Amniotic stem cell (primary cell): ENCODE measurements at places on chromosomes 1 and 21.

DNA sequence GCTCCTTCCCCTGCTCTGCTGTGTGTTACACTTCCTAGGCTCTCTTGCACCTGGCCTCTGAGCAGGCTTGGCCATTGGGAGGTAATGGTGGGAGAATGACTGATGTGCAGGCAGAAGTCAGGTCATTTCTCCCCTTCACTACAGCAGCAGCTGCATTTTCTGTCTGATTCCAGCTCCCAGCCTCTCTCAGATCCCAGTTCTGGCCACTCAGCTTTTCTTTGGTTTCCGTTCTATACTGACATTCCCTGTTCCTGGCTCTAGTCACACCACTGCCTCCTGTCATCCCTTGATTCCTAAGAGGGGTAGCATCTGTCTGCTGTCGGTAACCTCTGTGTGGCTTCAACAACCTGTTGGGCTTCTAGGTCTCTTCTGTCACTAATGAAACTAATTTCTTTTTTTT, 127.7 kb upstream of the HOOK1 start:
- no peak for DNase-seq

DNA sequence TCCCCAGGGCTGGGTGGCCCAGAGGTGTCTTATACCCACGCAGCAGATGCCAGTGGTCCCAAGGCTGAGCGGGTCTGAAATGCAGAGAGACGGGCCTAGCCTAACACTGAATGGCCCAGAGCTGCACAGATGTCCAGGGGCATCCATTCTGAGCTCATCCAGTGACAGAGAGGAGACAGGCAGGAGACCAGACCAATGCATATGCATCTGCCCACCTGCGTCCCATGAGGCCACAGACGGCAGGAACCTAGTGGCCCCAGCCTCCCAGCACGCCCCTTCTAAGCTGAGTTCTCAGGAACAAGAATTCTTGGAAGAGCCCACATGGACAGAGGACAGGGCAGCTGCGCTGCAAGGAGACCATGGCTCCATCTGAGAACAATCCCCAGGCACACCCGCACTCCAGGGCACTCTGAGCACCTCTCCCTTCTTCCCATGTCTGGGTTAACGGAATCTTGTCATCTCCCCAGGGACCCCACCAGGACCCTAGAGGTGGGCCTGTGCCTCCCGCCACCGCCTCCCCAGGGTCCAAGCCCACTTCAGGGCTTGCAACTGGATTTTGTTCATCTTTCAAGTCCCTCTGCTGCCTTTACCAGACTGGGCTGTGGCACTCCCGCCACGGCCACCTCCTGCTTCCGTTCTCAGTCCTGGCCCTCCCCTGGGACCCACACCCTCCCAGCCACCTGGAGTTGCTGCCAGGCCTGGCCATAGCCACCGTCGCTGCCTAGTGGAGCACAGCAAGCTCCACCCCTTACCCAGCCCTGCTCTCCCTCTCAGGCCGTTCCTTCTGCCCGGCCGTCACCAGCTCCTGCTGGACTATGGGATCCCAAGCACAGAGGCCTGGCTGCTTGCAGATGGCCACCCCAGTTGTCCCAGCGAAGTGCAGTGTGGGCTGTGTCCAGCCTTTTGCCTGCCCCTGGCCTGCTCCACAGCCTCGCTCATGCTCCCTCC, 3.3 kb downstream of the WNT3A start:
- DNase-seq: no peak

DNA sequence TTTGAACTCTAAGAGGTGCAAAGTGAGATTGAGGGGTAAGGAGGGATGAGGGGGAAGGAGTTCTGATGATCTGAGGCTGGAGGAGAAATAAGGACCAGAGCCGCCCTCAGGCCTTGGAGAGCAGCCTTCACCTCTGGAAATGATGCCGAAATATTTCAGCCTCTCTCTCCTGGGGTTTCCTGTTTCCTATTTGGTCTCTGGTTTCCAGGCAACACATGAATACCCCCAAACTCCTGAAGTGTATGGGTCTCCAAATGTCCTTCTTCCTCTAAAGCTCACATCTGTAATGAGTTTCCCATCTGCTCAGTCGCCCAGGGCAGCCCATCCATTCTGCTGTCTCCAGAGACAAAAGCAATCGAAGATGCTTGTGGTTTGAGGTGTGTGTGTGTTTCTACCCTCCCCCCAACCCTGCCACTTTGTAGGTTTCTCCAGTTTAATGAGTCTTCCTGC, 52.0 kb upstream of the FAM20B start:
- no peak for DNase-seq

DNA sequence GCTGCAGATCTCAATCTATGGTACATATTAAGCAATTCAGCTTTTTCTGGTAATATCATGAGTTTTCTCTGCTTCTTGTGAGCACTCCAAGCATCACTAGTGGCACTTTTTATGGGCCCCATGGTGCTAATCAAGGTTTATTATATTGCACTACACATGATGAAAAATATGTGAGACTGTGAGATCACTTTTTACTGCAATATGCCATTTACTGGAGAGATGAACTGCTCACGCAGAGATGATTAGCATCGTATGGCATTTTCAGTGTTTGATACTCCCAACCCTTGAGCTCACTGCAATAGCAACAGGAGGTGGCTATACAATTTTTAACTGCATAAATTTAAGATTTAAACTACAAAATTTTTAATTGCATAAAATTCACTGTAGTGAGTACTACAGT, 8.7 kb upstream of the KCNK1 start:
- DNase-seq: no peak

DNA sequence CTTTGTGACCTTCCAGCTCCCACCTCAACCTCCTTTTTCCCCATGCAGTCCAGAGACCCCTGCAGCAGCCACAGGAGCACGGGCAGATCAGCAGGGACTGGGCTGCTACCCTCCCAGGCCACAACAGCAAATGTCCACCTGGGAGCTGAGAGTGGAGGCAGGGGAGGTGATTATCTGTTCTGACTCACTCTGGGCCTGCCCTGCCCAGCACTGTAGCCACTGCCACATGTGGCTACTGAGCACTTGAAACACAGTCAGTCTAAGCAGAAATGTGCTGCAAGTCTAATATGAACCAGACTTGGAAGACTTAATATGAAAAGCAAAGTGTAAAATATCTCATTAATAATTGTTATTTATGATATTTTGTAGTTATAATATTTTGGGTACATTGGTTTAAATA, 148.9 kb upstream of the VANGL1 start:
- DNase-seq: no peak

DNA sequence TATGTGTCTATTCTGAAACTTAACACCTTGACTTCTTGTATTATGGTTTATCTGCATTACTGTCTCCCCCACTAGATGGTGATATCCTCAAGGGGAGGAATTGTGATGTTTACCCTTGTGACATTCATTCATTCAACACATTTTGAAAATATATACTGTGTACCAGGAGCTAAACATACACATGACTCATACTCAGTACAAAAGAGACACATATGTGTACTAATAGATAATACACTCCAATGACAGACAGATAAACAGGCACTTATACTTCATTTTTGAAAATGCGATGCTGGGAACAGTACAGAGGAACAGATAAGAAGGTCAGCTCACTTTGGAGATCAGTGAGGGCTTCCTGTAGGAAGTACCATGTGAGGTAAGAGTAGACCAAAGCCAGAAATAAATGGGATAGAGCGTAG, 8.9 kb upstream of the RAB3GAP2 start:
- no peak for DNase-seq

DNA sequence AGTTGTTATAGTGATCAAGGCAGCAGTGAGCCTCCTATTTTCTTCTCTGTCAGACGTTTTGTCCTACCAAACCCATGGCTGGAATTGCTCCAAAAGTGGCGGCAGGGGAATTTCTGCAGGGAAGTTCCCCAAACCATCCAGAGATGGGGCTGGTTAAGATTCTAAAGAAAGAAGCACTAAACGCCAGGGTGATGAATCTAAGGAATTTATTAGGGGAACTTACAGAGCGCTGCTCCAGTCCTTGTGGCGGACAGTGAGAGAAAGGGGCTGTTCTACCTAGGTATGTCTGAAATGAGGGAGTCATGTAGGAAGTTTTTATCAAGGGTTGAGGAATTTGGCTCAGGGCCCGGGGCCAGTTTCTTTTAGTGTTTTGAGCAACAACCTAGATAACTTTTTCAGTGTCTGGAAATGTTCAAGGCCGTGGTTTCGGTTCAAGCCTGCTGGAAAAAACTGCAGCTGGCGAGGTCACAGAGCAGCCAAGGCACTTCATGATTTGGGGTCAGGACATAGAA, 222.4 kb upstream of the B3GALT2 start:
- peak; percentile 63 for DNase-seq

- no peak for DNase-seq
These were observed 43.1 kb upstream of the PTPRC start for GRCh38 chr1:198595765-198596164.

GRCh38 chr1:239977416-239977815, 114.3 kb upstream of the FMN2 start:
- no peak for DNase-seq

DNA sequence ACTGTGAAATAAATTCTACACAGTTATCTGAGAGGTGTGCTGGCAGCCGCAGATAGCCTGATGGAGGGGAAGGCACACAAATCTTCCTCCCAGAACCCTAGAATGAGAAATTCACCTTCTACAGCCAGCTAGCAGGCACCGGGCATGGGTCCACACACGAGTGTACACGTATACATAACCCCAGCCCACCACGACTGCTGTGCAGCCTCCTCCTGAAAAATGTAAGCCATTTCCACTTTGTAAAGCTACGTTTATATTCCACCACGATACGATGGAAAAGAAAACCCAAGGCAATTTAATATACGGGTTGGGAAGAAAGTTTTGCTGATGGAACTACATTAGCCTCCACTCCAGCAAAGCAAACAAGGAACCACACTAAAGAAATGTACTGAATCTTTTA, 1.8 kb downstream of the BTG3 start:
- DNase-seq: no peak

DNA sequence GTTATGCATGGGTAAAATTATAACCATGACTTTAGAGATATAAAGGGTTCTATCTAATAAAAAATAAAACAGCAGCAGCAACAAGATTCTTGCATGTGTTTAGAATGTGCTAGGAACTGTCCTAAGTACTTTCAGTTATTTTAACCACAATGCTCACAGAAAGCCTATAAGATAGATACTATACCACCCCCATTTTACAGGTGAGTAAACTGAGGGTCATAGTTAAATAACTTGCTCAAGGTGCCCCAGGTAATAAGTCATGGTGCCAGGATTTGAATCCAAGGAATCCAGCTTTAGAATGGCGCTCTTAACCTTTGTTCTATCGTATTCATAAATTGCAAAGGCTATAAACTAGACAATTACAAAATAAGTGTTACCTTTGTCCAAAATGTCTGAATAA, 53.4 kb downstream of the FRRS1 start:
- DNase-seq: no peak

DNA sequence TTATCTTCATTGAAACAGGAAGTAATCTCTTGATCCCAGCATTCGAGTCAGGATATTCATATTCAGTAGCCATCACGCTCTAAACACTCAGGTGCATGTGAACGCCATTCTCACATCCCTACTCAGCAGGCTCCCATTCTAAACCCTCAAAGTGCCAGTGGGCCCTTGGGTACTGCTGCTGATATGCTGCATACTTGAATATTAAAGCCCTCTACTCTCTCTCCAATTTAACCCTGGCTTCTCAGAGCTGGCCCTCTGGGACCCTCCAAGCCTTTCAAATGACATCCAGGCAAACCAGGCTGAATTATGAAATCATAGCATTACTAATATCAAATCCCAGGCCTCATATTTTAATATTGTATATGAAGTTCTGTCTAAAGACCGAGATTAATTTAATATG, 468.2 kb downstream of the NUF2 start:
- DNase-seq: no peak

- no peak for DNase-seq
These were observed 188.0 kb downstream of the LMX1A start for GRCh38 chr1:165168467-165168866.

DNA sequence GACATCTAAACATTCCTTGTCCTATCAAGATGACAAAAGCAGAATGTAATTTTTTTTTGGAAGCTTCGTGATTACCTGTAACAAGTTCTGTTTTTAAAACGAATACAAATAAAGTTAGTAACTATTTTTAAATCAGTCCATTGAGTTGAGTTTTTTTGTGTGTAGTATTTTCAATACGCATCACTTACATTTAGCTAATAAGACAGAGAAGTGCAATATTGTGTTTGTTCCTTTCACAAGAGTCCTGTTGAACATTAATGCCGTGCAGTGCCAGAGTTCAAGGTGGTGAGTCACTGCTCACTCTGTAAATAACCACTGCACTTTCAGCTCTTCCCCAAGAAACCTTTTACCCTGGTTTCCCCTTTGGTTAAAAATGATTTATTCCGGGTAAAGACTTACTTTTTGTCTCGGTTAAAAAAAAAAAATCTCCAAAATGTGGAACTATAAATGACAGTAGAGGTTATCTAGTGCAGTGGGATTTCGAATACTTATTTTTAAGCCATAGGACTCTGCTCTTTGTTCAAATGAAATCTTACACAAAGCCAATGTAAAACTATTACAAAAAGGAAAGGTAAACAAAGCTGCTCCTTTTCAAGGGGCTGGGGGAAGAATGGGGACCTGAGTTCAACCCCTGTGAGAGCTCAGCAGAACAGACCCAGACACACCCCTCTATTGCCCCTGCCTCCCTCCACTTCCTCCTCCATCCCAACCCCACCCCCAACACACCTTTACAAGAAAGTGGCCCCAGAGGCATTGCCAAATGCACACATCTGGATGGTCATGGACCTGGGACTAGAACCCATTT, 14.8 kb upstream of the NCMAP start:
- peak; percentile 14 for DNase-seq

- peak; percentile 50 for DNase-seq
These were observed 461.7 kb downstream of the PTPRU start for GRCh38 chr1:29698033-29698432.

DNA sequence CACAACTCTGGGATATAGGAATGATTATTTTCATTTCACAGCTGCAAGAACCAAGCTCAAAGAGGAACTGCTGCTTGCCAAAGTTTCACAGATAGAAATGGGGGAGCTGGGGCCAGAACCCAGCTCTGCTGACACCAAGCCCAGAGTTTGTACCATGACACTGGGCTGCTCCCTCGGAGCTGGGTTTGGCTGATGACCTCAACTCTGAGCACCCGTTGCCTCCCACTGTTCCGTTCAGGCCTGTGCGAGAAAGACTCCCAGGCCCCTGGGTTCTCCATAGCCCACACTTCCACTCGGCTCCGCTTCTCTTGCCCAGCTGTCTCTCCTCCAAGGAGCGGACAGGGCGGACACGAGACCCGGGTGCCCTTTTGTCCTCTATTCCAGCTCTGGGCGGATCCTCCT, 55.2 kb downstream of the NGF start:
- DNase-seq: no peak

DNA sequence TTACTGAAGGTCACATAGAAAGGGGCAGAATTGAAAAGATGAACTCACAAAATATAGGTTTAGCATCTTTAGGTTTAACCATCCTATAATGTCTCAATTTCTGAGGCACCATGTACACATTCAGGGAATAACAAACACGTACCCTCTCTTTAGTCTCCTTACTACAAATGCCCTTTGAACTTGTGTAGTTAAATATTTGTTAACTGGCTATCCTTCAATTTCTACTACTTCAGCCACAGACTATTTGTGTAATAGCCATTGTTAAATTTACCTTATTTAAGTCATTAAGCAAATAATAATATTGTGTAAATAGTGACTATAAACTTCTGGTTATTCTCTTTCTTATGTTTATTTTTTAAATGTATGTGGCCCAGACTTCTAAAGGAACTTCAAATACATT, 600.5 kb downstream of the KCNT2 start:
- DNase-seq: no peak

GRCh38 chr1:115529216-115529897, 112.4 kb upstream of the VANGL1 start:
- DNase-seq: no peak
